Type B pancreatic cell (in vitro differentiated cells): ENCODE measurements at places on chromosomes 11 and 22. TPM values are rescaled to one million over a fixed set of nuclear protein-coding genes. Genes with fewer than 3 reads are reported as not detected.
A peak's percentile ranks its signal among the peaks of the same experiment; 100 is the strongest.

Gene IFITM10
- total RNA-seq = 3.4 and 7.4 TPM in 2 replicates

Gene SH3BP1
- total RNA-seq = 30.0 and 31.1 TPM in 2 replicates

Gene C11orf91
- total RNA-seq = not detected in 2 replicates

Gene TBX10
- not detected in 2 replicates for total RNA-seq

Gene ME3
- 6.5 and 9.7 TPM in 2 replicates for total RNA-seq

Gene DGCR8
- total RNA-seq = 39.0 and 61.3 TPM in 2 replicates

Gene CUL5
- total RNA-seq = 32.6 and 37.9 TPM in 2 replicates

Gene LYVE1
- not detected in 2 replicates for total RNA-seq

Gene CASP5
- total RNA-seq = 0.95 TPM in 1 of 2 replicates, not detected in the other

Gene TRIM51
- total RNA-seq = not detected in 2 replicates

Gene ZC3H12C
- 11.8 and 12.3 TPM in 2 replicates for total RNA-seq

Gene BTG4
- not detected in 2 replicates for total RNA-seq

GRCh38 chr11:58905721-58906547, 33.4 kb upstream of the GLYATL1 start:
- peaks cover 19% of the 10 kb centered on the region for H3K4me1 ChIP-seq
- peaks cover 85% of the 10 kb centered on the region for H3K27me3 ChIP-seq
- peak; percentile 68 for DNase-seq
- H3K4me3 ChIP-seq = peak overlapping the region; percentile 72

GRCh38 chr11:36015799-36016198, 71.9 kb downstream of the LDLRAD3 start:
- peaks cover 3% of the 10 kb centered on the region for H3K27me3 ChIP-seq
- H3K4me1 ChIP-seq = peaks cover 37% of the 10 kb centered on the region
- no peak overlapping the region for H3K27ac ChIP-seq
- peaks cover 4% of the 10 kb centered on the region for H3K36me3 ChIP-seq
- H3K4me3 ChIP-seq = no peak overlapping the region

DNA sequence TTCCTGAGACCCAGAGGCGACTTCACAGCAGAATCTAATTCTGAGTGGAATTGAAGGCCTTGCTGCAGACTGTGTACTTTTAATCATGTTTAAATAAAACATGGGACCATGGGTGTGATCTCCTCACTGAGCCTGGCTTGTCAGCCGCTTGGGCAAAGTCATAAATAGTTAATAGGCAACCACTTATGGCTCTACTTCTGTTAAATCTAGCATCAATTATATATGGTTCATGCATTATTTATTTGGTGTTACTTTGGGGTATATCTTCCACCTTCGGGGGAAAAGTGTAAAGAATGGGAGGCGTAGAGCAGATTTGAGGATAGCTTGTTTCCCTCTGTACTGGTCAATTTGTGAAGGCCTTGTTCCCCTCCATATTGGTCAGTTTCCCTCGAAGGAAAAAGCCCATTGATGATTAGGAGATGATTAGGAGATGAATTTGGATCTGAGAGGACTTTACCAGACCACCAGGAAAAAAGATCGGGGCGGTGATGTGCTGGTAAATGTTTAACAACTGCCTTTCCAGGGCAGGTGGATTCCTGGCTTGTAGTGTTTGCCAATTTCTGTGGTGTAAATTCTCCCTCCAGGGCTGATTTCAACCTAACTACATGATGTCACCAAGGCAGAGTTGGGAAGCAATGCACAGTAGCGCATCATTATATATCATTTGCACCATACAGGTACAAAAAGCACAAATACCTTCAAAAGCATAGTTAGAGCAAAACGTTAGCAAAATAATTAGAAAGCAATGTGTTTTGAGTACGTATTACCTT, 204.1 kb upstream of the SEZ6L start:
- peaks cover 45% of the 10 kb centered on the region for H3K27me3 ChIP-seq
- H3K27ac ChIP-seq = no peak overlapping the region
- no peak for DNase-seq
- H3K4me1 ChIP-seq = peaks cover 10% of the 10 kb centered on the region
- no peak overlapping the region for H3K4me3 ChIP-seq

DNA sequence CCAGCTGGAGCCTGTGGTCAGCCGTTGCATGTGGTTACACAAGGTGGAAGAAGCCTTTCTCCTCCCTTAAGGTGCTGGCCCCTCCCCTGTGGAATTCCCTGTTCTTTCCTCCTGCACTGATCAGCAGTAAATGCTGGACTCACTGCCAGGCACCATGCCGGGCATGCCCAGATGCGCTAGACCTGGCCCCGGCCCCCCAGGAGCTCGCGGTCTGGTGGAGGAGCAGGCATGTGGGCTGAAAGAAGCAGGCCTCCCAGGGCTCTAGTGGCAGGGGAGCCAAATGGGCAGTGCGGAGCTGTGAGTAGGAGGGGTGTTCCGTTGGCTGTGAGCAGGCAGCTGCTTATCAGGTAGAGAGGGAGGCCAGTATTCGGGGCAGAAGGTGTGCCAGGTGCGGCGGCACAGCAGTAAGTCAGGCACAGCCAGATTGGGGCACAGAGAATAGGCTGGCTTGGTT, 10.2 kb downstream of the DGKZ start:
- DNase-seq = no peak

DNA sequence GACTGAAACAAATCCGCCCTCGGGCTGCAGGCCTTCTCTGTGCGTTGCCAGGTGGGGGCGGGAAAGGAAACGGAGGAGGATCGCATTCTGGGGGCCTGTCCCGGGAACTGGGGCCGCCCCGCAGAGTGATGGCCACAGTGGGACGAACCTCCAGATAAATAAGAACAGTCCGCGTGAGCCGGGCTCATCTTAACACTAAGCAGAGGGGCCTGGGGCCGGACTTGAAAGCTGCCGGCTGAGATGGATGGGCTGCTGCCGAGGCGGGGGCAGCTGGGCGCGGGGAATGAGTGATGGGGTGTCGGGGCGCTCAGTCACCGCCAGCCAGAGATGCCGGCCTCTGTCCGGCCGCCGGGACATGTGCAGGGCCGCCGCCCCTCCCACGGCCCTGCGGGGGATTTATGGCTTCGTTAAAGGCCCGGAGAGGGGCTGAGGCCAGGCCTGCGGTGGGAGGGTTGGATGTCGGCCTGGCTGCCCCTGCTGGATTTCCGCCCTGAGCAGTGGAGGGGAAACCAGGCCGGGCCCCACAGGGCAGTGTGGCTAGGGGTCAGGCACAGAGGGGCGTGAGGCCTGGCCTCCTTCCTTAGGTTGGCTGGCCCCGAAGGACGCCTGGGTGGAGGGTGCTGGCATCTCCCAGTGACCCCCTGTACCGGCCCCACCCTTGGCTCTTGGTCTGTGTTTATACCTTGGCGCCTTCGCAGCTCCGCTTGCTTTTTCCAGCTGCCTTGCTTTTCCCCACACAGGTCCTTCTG, 45.3 kb upstream of the CD82 start:
- H3K4me3 ChIP-seq = peak overlapping the region; percentile 34
- H3K27me3 ChIP-seq = peaks cover 42% of the 10 kb centered on the region
- DNase-seq = peak; percentile 81
- no peaks in the 10 kb centered on the region for H3K36me3 ChIP-seq

- H3K4me1 ChIP-seq = no peaks in the 10 kb centered on the region
- no peak overlapping the region for H3K27ac ChIP-seq
- no peak overlapping the region for H3K4me3 ChIP-seq
- H3K36me3 ChIP-seq = no peaks in the 10 kb centered on the region
- peaks cover 6% of the 10 kb centered on the region for H3K27me3 ChIP-seq
- no peak for DNase-seq
Observed at GRCh38 chr11:101442936-101443521, 140.8 kb downstream of the TRPC6 start.

GRCh38 chr11:107825875-107826274, 32.7 kb downstream of the SLC35F2 start:
- peaks cover 8% of the 10 kb centered on the region for H3K4me1 ChIP-seq
- H3K4me3 ChIP-seq = no peak overlapping the region

DNA sequence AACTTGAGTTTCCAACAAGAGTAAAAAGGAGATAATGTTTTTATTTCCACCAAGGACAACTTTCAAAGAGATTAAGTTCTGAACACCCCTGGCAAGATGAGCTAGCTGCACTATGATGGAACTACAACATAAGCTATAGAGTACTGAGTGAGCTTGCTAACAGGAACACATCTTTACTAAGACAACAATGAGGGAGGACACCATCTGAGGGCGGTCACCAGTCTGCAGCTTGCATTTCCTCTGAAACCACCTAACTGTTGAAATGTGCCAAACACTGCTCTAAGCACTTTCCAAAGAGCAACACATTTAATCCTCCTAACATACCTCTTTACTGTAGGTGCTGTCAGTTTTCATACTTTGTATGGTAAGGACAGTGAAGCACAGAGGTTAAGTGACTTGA, 68.4 kb downstream of the TCF20 start:
- no peak overlapping the region for H3K4me3 ChIP-seq
- peaks cover 5% of the 10 kb centered on the region for H3K4me1 ChIP-seq
- no peaks in the 10 kb centered on the region for H3K27me3 ChIP-seq
- H3K36me3 ChIP-seq = peaks cover 34% of the 10 kb centered on the region
- no peak overlapping the region for H3K27ac ChIP-seq

- H3K27ac ChIP-seq = no peak overlapping the region
- DNase-seq = no peak
- H3K4me1 ChIP-seq = no peaks in the 10 kb centered on the region
- H3K27me3 ChIP-seq = peaks cover 24% of the 10 kb centered on the region
- no peak overlapping the region for H3K4me3 ChIP-seq
Observed at GRCh38 chr11:45455536-45455935, 169.4 kb upstream of the SYT13 start.

DNA sequence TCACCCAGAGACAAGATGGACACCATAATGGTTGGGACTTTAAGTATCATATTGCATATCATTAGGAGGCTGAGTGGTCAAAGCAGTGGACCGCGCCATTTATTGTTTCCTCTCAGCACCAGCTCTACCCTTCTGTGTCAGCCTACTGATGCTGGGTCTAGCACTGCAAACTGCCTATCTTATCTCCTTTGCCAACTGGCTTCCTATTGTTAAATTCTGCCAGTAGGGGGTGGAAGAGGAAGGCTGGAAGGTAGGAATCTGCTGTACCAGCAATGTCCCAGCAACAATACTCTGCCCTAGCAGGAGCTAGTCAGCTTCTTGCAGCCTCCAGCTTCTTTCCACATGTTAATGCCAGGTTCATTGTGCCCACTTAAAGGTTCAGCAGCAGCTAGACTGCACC, 367.1 kb upstream of the PDGFD start:
- H3K4me3 ChIP-seq = no peak overlapping the region
- no peak for DNase-seq
- no peak overlapping the region for H3K27ac ChIP-seq
- peaks cover 5% of the 10 kb centered on the region for H3K4me1 ChIP-seq

GRCh38 chr11:10823152-10823579, 14.4 kb upstream of the EIF4G2 start:
- H3K27ac ChIP-seq = peak overlapping the region; percentile 33
- no peak for DNase-seq
- peaks cover 5% of the 10 kb centered on the region for H3K36me3 ChIP-seq
- H3K4me3 ChIP-seq = peak overlapping the region; percentile 29
- H3K4me1 ChIP-seq = peaks cover 7% of the 10 kb centered on the region

- H3K4me3 ChIP-seq = no peak overlapping the region
- H3K4me1 ChIP-seq = peaks cover 17% of the 10 kb centered on the region
- no peak overlapping the region for H3K27ac ChIP-seq
- DNase-seq = no peak
- H3K36me3 ChIP-seq = no peaks in the 10 kb centered on the region
Observed at GRCh38 chr11:73265853-73266645, 6.1 kb upstream of the P2RY6 start.

GRCh38 chr11:79600711-79601110, 159.9 kb upstream of the TENM4 start:
- H3K4me3 ChIP-seq = no peak overlapping the region
- peaks cover 6% of the 10 kb centered on the region for H3K4me1 ChIP-seq
- no peaks in the 10 kb centered on the region for H3K27me3 ChIP-seq
- H3K36me3 ChIP-seq = no peaks in the 10 kb centered on the region
- H3K27ac ChIP-seq = no peak overlapping the region

- no peaks in the 10 kb centered on the region for H3K4me1 ChIP-seq
- H3K36me3 ChIP-seq = no peaks in the 10 kb centered on the region
- H3K27ac ChIP-seq = no peak overlapping the region
- no peak for DNase-seq
- no peaks in the 10 kb centered on the region for H3K27me3 ChIP-seq
Observed at GRCh38 chr11:65630215-65630614, 7.7 kb upstream of the SIPA1 start.

DNA sequence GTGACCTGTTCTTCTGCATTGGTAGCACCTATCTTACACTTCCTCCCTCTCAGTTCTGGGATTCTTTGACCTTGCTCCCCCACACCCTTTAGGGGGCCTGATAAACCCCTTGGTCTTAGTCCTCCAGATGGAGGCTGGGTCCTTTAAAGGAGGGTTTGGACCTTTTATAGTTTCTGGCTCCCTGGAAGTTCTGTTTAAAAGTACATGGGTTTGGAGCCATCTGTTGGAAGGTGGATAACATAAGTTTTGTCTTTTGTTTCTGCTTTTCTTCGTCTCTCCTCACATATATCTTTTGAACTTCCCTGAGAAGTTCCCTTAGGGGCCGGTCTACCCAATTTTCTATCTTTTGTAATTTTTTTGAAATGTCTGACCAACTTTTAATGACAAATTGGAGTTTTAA, 17.9 kb upstream of the HYLS1 start:
- no peak for DNase-seq
- H3K4me3 ChIP-seq = no peak overlapping the region
- H3K27ac ChIP-seq = no peak overlapping the region

DNA sequence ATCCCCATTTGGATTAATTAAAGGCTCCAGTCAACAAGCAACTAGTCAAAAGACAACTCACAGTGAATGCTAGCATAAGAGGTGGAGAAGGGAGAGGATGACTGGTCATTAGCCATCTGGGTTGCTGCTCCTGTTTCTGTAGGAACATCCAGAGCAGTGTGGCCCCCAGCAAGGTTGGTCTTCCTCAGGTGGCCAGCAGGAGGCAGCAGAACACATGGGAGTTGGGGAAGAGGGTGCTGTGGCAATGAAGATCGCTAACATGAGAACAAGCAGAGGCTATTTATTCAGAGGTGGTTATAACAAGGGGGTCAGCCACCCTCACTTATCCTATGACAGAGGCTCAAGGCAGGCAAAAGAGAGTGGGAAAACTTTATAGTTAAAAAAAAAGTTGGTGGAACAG, 21.3 kb downstream of the IZUMO1R start:
- H3K36me3 ChIP-seq = no peaks in the 10 kb centered on the region
- no peak overlapping the region for H3K27ac ChIP-seq
- peaks cover 30% of the 10 kb centered on the region for H3K27me3 ChIP-seq
- H3K4me3 ChIP-seq = no peak overlapping the region
- DNase-seq = no peak

- H3K4me1 ChIP-seq = no peaks in the 10 kb centered on the region
- H3K27ac ChIP-seq = no peak overlapping the region
- no peaks in the 10 kb centered on the region for H3K36me3 ChIP-seq
- H3K27me3 ChIP-seq = no peaks in the 10 kb centered on the region
Observed at GRCh38 chr11:100671471-100671870, 15.6 kb upstream of the ARHGAP42 start.
